Fibroblast of skin of back (primary cell): ENCODE measurements at places on chromosomes 6 and 20.

DNA sequence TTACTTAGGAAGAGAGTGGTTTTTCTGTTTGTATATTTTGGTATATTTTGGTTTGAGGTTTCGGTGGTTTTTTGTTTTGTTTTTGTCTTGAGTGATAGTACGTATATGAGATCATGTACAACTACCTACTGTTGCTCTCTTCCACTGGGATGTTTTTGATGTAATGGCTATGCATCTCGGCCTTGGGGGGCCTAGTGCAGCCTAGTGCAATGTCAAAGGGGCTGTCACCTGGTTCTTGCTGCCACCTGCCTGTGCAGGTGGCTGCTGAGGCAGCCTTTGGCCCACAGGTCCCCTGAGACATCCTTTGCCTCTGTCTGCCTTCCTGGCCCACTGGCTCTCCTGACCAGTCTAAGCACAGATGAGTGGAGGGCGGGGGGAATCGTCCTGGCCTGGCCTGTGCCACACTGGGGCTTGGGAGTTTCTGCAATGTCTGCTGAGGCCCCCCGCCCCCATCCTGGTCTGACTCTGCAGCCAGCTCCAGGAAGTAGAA lies 546.6 kb downstream of the CD83 start:
- no peak for DNase-seq

GRCh38 chr6:21742238-21742660 lies 148.7 kb downstream of the SOX4 start:
- DNase-seq = peak; percentile 80

GRCh38 chr6:84770521-84770920 lies 6.1 kb upstream of the TBX18 start:
- no peak for DNase-seq

DNA sequence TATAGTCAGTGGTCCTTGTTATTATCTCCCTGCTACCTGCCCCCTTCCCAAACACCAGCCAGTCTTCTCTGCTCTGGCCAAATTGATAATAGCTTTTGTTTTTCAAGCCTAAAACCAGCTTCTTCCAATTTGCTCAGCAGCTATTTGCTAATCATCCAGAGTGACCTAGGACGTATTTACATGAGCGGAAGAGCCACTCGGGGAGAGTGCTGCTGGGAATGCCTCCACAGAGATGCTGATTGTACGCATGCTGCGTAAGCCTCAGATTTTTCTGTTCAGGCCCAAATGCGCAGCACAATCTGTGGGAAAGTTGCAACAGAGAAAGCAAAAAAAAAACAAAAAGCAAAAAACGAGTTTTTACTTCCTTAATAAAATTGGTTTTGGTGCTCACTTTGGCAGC lies 24.4 kb upstream of the ID1 start:
- DNase-seq = no peak

- no peak for DNase-seq
Observed at GRCh38 chr6:127877231-127877630, 23.6 kb downstream of the THEMIS start.
